ENCODE measurements at places on chromosomes 5 and 9.

- no peak for DNase-seq
These were observed 316.4 kb upstream of the TUSC1 start for GRCh38 chr9:25994605-25995004.

DNA sequence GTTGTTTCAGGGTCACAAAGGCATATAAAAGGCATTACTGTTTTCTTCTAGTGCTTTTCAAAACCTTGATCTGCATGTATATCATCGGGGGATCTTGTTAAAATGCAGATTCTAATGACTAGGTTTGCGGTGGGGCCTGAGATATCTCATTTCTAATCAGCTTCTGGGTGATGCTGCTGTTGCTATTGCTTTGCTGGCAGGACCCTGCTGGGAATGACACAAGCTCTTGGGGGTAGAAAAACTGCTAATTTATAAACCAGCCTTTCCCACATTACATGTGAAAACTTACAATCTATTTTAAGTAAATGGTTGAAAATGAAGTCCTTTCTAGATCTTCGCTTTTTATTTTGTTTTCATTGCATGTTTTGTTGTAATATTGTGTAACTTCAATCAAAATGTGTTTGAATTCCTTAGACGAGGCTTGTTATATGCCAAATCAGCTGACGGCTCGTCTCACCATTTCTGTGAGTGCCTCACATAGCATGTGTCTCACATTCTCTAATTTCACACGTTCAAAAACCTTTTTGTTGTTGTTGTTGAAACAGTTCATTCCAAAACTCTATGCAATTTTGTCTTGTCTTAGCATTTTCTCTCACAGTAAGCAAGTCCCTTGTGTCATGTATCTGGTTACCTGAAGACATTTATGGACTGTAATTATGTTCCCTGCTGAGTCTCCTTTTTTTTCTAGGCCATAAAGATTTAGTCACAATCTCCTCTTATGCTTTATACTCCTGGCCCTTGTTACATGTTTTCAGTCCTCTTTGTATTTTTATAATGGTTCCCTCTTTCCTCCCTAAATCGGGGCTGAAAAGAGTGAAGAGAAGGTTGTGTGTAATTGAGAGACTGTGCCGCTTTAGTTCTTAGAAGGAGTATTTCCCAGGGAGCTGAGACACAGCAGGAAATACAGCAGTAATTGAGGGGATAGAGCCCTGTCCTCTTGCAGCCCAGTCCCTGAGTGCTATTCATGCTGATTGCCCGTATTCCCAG, 521.0 kb upstream of the SEMA6A start:
- DNase-seq, result no peak

- no peak for DNase-seq
These were observed 85.6 kb upstream of the ARAP3 start for GRCh38 chr5:141767671-141768070.

DNA sequence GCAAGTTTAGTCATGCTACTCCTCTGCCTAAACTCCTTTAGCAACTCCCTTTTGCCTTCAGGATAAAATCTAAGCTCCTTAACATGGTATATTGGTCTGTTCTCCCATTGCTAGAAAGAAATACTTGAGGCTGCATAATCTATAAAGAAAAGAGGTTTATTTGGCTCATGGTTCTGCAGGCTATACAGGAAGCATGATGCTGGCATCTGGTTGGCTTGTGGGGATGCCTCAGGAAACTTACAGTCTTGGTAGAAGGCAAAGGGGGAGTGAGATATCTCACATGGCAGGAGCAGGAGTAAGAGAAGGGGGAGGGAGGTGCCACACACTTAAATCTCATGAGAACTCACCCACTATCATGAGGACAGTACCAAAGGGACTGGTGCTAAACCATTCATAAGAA, 145.0 kb downstream of the GDNF start:
- DNase-seq, result no peak

DNA sequence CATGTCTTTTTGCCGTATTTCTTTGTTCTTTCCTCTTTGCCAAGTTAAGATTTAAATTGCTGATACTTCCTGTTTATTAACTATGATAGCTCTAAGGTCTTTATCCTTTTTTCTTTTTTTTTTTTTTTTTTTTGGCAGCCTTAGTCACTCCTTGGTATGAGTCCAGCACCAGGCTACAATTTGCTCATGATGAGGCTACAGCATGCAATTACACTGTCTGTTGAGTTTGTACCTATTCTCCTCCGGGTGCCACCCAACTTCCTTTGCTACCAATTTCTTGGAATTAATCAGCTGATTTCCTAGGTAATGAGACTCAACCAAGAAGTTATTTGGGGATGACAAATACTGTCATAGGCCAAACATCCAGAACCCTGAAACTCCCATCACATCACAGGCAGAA, 25.5 kb downstream of the ACTL7B start:
- no peak for DNase-seq

DNA sequence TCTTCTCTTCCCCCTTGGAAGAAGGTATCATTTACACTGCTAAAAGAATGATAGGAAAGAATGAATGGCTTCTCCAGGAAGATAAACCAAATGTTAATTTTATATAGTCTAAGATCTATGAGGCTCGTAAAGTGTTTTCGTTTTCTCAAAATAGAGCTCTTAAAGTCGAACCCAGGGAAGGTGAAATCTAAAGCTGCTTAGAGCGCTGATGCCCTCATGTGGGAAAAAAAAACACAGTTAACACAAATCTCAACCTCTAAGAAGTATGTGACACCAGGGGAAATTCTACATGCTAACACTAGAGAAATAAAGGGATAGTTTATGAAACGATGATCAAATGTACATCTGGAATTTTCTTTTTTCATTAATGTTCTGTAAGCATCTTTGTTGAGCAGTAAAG, 257.9 kb downstream of the RASEF start:
- no peak for DNase-seq

DNA sequence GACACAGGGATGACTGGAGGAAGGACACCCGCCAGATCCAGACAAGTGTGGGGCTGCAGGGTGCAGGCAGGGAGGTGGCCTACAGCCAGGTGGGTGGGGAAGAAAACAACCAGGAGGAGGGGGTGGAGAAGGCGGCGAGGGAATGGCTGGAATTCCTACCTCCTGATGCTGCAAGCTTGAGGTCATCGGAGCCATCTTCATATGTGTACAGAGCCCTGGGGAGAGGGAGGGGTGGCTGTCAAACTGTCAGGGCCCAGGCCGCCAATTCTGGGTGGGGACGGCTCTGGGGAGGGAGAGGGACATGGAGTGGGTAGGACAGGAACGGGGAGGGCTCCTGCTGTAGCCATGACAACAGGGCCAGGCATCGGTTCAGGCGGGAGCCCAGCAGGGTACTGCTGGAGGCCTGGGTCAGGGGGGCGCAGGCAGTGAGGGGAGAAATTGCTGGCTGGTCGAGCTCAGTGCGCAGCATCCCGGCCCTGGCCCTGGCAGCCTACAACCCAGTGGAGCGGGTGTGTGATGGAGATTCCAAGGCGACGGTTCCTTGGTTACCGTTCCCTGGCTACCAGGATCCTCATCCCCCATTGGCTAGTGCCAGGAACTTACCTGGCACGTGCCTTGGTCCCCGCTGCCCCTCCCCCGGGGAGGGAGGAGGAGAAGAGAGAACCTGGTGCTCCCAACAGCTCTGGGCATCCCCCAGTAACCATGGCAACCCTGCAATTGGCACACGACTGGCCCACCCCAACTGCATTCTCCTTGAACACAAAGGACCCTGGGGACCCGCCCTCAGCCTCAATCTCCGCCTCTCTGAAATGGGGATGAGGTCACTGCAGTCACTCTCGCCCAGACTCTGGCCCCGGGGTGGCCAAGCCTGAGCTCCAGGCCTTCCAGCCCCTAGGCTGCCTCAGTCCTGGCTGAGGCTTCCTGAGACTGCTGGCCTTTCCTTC, 4.5 kb downstream of the DBN1 start:
- no peak for DNase-seq

DNA sequence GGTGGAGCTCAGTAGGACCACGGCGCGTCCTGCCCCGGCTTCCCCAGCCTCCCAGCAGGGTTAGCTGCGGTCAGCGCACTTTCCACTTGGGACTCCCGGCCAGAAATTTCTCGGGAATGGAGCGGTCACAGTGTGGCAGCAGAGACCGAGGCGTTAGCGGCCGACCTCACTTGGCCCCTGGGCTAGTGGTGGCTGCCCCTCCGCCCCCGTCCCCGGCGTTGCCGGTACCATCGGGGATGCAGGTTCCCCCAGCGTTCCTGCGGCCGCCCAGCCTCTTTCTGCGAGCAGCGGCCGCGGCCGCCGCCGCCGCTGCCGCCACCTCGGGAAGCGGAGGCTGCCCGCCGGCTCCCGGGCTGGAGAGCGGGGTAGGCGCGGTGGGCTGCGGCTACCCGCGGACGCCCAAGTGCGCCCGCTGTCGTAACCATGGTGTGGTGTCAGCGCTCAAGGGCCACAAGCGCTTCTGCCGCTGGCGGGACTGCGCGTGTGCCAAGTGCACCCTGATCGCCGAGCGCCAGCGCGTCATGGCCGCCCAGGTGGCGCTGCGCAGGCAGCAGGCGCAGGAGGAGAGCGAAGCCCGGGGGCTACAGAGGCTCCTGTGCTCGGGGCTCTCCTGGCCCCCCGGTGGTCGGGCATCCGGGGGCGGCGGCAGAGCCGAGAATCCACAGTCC, 460 bp downstream of the DMRTA1 start:
- DNase-seq, result no peak

- peak; percentile 58 for DNase-seq
These were observed 373.6 kb downstream of the ADGRV1 start for GRCh38 chr5:90932052-90932699.

GRCh38 chr5:146291421-146292074, 47.1 kb upstream of the POU4F3 start:
- DNase-seq, result peak; percentile 4

GRCh38 chr5:180816608-180817534, 14.3 kb upstream of the MGAT1 start:
- no peak for DNase-seq

DNA sequence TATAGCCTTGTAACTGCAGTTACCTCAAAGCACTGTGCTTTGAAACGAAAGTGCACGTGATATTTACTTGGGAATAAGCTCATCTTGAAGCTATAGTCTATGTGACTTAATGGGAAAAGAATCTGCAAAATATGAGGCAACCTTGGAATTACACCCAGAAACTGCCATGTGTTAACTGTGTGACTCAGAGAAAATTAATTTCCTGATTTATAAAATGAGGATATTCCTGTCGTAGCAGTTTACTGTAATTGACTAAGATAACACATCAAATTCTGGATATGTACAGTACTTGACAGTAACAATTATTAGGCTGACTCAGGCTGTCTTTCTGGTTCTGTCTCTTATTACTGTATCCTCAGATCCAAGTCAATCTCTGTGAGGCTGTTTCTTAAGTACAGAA, 1079.9 kb upstream of the ACO1 start:
- no peak for DNase-seq

DNA sequence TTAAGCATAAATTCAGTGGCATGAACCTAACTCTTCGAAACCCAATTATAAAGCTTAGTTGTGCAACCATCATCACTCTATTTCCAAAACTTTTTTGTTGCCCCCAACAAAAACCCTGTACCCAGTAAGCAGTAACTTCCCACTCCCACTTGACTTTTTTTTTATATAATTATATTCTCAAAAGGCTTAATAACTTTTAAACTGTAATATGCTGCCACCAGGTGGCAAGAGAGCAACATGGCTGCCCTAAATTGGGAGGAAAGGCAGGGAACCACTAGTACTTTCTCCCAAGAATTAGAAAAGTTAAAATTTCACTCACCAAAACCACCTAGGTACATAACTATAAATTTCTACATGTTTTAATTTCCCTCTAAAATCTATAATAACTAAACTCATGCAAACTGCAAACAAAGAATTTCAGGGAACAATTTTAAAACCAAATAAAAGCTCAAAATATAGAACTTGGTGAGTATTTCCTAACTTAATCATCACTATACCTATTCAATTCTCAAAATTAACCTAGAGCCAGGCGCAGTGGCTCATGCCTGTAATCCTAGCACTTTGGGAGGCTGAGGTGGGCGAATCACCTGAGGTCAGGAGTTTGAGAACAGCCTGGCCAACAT, 50.2 kb upstream of the RNF38 start:
- DNase-seq, result peak; percentile 14
